ENCODE measurements at places on chromosomes 6 and 20.

- DNase-seq = no peak
Measured at GRCh38 chr6:112040956-112041355, 12.9 kb upstream of the CCN6 start.

- DNase-seq = no peak
Measured at GRCh38 chr6:145531032-145531431, 204.3 kb downstream of the EPM2A start.

DNA sequence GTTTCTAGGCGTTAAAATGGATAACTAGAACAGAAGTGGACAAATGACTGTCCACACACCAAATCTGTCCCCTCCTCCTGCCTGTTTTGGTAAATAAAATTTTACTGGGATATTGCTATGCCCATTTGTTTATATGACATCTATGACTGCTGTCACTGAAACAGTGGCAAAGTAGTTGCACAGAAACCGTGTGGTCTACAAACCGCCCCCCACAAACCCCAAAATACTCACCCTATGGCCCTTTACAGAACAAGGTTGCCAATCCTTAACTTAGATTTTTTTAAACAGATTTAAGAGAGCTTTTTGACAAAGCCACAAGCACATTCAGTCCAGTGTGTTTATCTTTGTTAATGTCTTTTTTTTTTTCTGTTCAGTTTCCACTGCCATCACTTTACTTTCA is 137.8 kb downstream of the MTFR2 start:
- DNase-seq = no peak

DNA sequence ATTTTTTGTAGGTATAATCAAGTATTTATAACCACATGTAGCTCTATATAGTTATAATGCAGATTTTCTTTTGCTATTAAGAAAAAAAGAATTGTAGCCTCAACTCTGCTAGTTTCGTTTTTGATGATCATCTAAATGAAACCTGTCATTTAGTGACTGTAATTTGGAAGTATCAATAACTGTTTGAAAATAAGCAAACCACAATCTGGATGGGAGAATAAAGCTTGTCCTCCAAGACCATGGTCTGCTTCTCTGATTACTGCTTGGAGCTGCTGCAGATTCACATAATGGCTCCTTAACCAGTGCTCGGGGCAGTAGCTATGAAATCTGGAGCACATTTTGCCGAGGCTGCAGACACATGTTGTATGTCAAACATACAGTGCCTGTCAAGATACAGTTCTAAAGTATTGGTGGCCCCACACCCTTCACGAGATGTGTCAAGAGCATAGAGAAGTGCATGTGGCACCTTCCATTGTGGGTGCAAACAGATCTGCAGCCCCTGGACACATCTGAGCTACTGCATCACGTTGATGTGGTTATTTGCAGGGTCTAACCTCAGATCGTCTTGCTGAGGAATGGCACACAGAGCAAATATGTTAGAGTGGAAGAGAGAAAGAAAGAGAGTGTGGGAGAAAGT is 255.7 kb upstream of the SUPT3H start:
- no peak for DNase-seq

DNA sequence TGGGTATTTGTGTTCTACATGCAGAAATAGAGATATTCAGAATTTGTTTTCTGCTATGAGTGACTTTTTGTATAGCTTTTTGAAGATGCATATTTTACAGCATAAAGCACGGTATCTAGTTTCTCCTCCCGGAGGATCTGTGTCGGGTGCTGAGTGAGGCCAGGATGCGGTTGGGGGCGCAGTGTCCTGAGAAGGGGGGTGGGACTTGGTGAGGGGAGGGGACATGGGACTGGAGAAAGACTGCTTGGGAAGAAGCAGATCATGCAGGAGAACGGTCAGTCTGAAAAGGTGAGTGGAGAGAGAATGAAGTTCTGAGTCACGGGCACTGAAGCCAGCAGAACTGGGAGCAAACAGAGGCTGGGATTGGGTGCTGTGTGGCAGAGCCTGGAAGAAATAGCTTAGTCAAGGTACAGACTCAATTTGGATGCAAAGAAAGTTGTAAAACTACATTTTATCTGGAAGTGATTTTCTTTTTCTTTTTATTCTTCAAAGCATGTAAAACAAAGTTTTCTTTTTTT is 44.0 kb downstream of the STX11 start:
- DNase-seq = no peak

DNA sequence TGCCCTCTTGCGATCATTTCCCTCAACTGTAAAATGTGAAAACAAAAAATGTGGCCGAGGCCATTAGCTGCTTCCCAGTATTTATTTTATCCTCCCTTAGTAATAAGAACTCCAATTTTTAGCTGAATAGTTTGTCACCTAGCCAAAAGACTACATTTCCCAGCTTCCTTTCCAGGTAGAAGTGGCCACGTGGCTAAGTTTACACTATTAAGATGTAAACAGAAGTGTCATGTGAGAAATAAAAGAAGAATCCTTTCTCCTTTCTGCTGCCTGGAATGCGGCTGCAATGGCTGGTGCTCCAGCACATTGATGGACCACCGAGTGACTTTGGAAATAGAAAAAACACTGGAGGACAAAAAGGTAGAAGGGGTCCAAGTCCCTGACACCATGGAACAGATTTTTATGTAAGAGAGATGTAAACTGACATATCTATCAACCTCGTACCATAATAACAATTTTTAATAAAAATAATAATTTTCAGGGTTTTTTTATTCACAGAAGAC is 268.8 kb downstream of the PKHD1 start:
- DNase-seq = no peak

DNA sequence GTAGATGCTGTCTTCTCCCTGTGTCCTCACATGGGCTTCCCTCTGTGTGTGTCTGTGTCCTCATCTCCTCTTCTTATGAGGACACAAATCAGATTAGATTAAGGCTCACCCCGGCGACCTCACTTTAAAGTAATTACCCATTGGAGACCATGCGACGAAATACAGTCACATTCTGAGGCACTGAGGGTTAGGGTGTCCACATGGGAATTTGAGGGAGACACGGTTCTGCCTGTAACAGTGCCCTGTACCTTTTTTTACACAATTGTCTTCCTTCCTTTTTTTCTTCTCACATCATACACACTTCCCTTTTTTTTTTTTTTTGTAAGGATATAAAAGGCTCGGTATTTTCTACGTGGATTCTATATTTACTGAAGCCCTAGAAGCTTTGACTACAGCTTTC is 48.9 kb downstream of the DEK start:
- DNase-seq = no peak

GRCh38 chr6:42963179-42963854 is 2.8 kb downstream of the GNMT start:
- DNase-seq = no peak

DNA sequence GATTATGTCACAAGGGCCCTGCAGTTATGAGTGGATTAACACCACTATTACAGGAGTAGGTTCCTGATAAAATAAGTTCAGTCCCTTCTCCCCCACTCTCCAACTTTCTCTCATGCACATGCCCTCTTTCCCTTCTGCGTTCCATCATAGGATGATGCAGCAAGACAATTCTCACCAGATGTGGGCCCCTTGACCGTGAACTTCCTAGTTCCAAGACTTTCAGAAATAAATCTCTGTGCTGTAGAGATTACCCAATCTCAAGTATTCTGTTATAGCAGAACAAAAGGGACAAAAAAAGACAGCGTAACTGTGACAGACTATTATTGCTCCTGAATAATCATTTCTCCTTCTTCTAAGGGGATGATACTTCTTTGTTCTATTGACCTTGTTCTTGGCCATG is 33.8 kb upstream of the TMEM244 start:
- DNase-seq = no peak

DNA sequence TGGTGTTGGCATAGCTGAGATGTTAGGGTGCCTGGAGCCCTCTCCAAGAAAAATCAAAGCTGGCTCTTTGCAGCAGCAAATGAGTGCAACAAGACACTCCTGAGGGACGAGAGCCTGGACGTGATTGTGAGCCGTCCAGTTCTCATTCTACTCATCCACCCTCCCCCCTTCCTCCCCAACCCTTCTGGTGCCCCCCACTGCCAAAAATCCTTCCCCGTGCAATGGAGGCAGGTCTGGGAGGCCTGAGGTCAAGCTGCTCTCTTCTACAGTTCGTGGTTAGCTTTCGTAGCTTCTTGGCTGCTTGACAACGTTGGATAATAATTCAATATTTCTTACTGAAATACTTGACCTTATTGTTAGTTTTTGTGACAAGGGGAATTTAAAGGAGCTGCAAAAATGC is 185.3 kb upstream of the SUPT3H start:
- no peak for DNase-seq

- no peak for DNase-seq
Measured at GRCh38 chr20:8394308-8394945, 262.4 kb downstream of the PLCB1 start.

DNA sequence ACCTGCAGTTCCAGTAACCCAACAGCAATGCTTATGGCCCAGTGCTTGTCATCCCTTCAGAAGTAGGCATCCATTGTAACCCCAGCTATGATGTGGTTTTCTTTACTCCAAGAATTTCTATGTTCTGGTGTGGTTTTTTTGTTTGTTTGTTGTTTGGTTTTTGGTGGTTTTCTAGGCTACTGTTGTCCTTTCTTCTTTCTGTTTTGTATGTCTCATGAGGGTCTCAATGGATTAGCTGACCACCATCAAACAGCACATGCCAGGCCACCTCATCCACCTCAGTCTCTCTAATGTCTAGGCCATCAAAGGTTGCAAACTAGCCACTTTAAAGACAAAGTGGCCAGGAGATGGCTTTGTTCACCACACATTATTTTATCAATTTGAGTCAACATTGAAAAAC is 59.4 kb upstream of the TMEM30A start:
- DNase-seq = no peak

- DNase-seq = no peak
Measured at GRCh38 chr20:5834436-5835005, 84.3 kb downstream of the SHLD1 start.

DNA sequence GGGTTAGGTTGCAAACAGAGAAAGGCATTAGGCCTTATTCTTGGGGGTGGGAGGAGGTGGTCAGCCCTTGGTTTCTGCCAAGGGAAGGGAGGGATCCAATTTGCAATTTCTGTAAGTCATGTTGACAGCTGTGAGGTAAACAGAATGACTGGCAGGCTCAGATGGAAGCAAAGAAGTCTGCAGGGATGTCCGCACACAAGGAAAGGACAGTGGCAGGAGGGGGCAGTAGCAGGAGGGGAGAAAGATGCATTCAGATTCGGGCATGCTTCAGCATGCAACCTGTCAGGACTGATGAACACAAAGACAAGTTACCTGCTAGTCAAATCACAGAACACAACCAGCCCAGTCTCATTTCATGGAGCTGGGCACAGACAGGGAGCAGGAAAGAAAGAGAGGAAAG is 217.9 kb upstream of the FOXA2 start:
- no peak for DNase-seq

All from NCI-H187 treated with DMSO at 0.1 percent for 48 hours (cell line).